ENCODE measurements at places on chromosomes 6 and 20.
A peak's percentile ranks its signal among the peaks of the same experiment; 100 is the strongest.

GRCh38 chr6:169960521-169960885, 209.1 kb downstream of the ERMARD start:
- no peak for DNase-seq

- no peak for DNase-seq
Observed at GRCh38 chr6:38959138-38959537, 89.4 kb upstream of the GLP1R start.

GRCh38 chr6:148836751-148837150, 89.9 kb downstream of the UST start:
- no peak for DNase-seq

GRCh38 chr6:130615816-130616215, 211.4 kb upstream of the SMLR1 start:
- no peak for DNase-seq

- no peak for DNase-seq
Observed at GRCh38 chr6:494394-494793, 102.8 kb downstream of the IRF4 start.

DNA sequence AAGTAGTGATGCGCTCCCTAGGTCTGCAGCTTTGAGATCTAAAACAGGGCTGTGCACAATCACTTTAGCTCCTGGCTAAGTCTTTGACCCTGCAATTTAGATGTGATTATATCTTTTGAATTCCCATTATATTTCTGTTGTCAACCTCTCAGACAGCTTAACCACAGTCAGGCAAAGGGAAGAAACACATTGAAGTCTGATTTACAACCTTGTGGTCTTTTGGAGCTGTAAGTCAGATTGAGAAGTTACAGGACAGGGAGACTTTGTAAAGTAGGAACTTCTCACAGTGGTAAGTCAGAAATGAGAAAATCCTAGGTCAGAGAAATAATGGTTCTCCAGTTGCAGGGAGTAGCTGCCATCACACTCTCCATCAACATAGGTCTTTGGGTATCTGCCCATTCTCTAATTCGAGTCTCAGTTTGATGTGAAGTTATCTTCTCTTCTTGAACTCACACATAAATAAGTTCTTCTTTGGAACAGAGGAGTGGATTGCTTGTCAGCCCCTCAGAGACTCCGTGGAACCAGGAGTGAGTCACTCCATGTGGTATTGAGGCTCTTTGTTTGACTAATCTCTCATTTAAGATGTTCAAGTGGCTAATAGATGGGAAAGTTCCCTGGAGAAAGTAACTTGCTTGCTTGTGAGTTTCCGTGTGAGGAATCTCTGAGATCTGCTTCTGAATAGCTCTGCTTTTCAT, 35.0 kb upstream of the SGK1 start:
- peak; percentile 8 for DNase-seq

GRCh38 chr6:52739627-52740026, 23.6 kb downstream of the GSTA2 start:
- DNase-seq = no peak

- no peak for DNase-seq
Observed at GRCh38 chr6:3838992-3839867, 9.9 kb upstream of the FAM50B start.

GRCh38 chr20:53655625-53656292, 62.1 kb upstream of the ZNF217 start:
- DNase-seq = no peak

GRCh38 chr6:135323202-135323668, 142.1 kb downstream of the MYB start:
- no peak for DNase-seq

- DNase-seq = no peak
Observed at GRCh38 chr20:701401-702129, 26.0 kb upstream of the SCRT2 start.

GRCh38 chr20:12599494-12599893, 409.3 kb upstream of the SPTLC3 start:
- DNase-seq = no peak

DNA sequence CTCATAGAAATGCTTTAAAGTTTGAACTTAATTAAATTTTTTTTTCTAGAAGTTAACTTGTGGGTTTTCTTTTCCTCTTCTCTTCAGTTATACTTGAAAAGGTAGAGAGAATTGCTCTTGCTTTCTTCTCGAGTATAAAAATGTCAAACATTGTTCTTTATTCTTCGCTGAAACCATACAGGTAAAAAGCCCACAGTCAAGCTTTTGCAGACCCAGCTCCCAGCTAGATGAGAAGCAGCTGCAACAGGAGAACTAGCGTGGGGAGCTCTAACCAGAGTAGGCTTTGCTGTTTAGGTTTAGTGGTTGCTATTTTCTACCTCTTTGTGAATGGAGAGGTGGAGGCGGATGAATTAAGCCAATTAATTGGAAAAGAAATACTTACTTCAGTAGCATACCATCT, 102.7 kb downstream of the JARID2 start:
- DNase-seq = no peak

DNA sequence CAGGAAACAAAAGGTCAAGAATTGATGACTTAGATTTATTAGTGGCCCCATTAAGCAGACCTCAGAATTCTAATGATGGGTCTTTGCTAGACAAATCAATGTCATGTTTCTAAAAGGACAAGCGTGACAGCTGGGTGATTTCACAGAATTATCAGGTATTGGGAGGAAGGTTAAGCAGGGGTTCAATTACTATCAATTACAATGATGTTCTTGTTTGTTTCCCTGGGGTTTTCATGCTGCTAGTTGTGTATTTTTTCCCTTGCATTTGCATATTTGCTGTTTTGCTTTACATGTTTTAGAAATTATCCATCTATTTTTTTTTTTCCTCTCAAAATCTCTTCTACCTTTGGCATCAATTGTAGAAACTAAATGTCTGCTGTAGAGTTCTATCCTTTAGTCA, 27.9 kb downstream of the GNAS start:
- DNase-seq = no peak

GRCh38 chr20:59154317-59155013, 9.2 kb upstream of the ZNF831 start:
- DNase-seq = no peak

DNA sequence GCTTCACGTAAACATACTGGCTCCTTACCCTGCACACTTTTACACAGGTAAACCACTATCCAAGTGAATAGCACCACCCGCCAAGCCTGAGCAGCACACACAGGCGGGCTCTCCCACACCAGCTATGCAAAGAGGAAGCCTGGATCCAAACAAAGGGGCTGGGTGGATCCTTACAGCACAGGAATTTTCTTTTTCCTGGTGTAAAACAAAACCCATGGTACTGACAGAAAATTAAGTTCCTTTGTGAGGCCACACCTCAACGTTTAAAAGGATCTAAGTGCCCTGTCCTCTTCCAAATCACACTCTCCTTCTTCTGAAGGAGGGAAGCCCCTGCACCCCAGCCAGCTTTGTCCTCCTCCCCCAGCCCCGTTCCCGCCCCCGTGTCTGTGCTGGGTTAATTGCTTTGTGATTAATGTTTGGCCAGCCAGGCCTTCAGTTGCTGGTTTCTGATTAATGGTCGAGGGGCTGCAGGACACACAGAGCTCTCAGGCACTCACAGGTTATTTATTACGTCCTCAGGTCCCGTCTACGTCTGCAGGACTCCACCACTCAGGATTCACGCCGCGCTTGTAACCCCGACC, 6.1 kb downstream of the DACT2 start:
- no peak for DNase-seq

GRCh38 chr6:13351271-13351670, 22.9 kb upstream of the TBC1D7 start:
- DNase-seq = no peak

DNA sequence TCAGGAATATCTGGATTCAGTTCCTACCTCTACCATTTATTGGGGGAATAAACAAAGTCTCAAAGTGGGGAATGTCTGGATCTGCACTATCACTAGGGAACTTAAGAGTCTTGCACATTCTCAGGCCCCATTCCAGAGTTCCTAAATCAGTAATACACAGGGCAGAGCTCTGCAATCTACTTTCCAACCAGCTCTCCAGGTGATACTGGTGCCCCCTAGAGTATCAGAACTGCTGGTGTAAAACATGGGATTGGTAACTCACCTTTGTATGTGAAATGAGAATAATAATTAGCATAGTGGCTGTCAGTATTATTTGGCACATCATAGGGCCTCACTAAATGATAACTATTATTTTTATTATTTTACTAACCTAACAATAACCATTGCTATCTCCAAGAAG, 278.8 kb upstream of the IMPG1 start:
- no peak for DNase-seq

DNA sequence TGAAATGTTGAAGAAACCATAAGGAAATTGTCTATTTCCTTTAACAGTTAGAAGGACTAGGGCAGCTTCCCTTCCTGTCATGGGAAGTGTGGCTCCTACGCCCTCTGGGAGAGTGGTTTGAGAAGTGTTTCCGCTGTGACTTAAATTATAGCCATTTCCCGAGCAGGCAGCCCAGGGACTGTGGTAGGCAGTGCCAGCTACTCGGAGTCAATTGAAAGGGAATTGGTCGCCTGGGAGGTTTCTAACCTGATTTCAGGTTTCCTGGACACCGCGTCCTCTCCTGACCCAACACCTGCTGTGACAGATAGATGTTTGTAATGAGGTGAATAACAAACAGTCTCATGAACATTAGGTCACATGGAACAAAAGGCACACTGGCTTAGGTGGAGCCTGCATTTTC, 256.1 kb upstream of the PLCB4 start:
- DNase-seq = no peak

- no peak for DNase-seq
Observed at GRCh38 chr6:135546206-135546605, 48.7 kb upstream of the AHI1 start.

DNA sequence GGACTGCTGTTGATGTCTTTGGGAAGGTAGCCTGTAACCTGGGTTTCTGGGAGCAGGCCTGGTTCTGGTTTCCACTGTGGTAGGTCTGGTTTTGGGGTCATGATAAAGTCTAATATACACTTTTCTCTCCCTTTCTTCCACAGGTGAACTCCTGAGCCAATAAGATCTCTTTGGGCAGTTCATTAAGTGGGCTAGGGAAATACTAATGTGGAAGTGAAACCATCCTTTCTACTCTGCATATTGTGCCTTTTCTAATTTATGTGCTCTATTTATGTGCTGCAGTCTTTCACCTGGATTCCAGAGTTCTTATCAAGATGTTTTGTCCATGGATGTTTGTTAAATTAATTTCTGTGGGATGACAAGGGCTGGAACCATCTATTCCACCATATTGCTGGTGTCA, 165.7 kb upstream of the PTPRK start:
- DNase-seq = no peak

DNA sequence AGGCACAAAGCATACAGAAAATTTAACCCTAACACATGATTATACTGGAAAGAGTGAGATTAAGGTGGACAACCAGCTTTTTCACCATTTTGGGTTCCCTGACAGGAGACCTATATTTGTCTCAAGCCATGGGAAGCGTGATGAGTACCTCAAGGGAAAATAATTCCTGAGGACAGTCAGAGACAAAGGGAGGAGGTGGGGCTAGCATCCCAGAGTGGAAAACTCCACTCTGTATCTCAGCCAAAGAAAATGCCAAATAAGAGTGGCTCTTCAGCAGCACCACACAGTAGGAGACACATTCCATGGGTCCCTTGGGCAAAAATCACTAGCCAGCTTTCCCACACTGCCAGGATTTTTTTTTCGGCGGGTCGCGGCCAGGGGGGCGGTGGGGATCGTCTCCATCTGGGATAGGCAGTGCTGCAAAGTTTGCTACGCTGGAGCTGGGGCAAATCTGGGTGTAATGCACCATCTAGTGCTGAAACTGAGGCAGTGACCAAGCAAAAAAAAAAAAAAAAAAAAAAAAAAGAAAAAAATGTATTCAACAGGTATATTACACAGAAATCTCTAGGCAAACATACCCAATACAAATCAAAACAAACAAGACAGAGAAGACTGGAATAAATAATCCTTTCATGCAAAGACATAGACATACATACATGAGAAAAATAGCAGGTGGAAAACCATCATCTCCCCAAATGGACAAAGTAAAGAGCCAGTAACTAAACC, 77.3 kb upstream of the SLC35F1 start:
- no peak for DNase-seq

- no peak for DNase-seq
Observed at GRCh38 chr20:44601801-44602204, 19.4 kb downstream of the PKIG start.

- DNase-seq = no peak
Observed at GRCh38 chr6:125745281-125746018, 4.0 kb upstream of the HEY2 start.

- DNase-seq = no peak
Observed at GRCh38 chr20:54004445-54004844, 65.9 kb downstream of the BCAS1 start.

DNA sequence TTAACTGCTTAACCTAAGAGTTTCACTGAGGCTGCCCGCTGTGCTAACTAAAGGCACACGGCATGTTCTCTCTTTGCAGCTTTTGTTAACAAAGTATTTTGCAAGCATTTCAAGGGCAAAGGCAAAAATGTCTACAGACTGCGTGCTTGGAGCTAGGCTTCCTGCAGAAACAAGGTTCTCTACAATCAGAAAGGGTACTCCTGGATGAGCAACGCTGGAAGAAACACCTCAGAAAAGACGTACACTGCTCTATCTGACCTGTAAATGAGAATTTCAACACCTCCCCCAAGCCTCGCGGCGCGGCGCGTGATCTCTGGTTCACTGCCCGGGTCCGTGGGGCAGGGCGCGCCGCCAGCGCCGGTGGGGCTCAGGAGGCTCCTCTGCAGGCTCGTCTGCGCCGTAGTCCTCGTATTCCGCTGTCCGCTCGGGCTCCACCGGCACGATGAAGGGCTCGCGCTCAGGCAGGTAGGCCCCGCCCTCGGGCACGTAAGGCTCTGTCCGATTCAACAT, 120.9 kb downstream of the COL12A1 start:
- no peak for DNase-seq

- DNase-seq = no peak
Observed at GRCh38 chr20:43977962-43978361, 63.3 kb downstream of the TOX2 start.

DNA sequence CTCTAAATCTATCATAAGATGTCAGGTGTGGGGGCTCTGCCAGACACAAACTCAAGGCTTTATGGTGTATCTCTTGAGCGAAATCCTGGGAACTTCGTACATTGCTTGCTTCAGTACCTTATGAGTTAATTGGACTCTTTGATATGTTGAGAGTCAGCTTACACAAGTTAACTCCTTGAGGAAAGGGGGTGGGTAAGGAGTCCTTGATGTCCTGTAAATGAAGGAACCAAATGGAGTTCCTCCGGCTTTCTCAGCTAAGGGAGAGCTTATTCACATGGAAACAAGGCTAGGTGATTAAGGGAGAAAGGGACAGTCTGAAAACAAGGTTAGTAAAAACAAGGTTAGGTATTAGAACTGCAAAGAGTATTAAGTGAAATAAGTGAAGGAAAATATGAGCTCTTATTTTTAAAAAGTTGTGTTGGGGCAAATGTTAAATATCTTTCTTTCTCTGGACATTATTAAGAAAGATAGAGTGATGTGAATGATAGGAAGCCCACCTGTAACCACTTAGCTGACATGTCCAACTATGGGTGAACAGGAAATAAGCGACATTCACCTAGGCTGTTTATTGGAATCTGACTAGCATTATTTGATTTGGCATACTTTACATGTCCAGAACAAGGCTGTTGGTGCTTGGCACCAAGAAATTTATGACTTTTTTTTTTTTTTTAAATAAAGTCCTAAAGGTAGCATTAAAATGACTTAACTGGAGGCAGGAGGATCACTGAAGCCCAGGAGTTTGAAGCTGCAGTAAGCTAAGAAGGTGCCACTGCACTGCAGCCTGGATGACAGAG, 26.5 kb downstream of the GTF2H5 start:
- DNase-seq = no peak

All from activated T-cell treated with anti-CD3 and anti-CD28 coated beads for 24 hours (primary cell).